Substantia nigra (tissue), 51 donors: ENCODE measurements at places on chromosomes 12 and 14.

- no peak for DNase-seq
Observed at GRCh38 chr12:92543359-92543758, 159.4 kb upstream of the PLEKHG7 start.

DNA sequence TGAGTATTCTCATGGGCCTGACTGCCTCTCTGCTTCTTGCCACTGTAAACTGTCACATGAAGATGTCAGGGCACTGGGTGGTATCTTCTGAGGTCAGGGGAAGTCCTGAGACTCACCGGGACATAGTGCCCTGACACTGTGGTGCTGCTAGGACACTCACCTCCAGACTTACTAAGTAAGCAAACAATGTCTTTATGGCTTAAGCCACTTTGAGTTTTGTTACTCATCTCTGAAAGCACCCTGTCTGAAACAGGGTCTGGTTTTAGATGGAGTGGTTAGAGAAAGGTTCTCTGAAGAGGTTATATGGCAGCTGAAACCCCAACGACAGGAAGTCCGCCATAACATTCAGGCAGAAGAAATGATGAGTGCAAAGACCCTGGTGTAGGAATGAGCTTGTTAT is 22.7 kb downstream of the GPR19 start:
- no peak for DNase-seq

DNA sequence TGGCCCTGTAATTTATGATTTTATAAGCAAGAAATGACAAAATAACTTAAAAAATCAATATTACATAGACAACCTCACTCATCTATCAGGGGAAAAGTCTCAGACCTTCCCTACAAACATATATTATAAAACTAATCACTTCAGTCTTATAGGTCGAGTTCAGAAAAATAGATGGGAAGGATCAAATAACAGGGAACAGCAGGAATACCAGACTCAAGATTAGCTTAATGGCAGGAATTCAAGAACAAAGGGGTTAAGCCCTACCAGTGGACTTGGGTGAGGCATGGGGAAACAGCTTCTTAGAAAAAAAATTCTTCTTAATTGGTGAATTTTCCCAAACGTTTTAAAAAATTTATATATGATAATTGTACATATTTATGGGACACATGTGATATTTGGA is 51.6 kb upstream of the CRY1 start:
- no peak for DNase-seq

DNA sequence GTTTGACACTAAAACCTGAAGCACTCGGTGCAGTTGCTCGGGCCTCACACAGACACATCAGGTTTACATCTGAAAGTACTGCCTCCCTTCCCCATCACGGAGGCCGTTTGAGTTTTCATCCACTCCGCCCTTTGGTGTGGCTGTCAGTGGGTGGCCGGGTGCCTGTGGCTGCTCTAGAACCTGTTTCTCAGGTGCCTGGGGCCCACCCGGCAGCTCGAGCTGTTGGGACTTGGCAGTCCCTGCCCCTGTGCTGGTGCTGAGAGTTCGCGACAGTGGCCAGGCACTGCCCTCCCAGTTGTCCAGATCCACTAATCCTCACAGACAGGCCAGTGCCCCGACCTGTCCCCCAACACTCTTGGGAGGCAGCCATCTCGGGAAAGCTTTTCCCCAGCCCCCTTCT is 22.4 kb downstream of the XRCC3 start:
- DNase-seq = no peak

DNA sequence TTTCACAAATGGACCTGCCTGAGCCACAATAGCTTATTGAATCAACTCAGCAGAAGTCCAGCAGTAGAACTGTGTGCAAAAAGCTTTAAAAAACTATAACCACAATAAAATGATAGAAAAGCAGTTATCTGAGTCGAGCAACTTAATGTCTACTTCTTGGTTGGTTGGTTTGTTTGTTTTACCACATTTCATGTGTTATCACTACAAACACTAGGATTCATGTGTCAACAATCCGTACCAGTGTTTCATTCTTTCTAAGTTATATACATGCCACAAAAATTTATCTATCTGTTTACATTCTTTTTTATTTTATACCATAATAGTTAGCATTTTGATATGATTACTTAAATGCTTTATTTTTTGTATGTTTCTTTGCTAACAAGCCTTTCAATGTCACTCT is 339.0 kb downstream of the KCNH5 start:
- DNase-seq = no peak

GRCh38 chr12:57771236-57771872 is 551 bp downstream of the METTL1 start:
- peak; percentile 78 for DNase-seq

DNA sequence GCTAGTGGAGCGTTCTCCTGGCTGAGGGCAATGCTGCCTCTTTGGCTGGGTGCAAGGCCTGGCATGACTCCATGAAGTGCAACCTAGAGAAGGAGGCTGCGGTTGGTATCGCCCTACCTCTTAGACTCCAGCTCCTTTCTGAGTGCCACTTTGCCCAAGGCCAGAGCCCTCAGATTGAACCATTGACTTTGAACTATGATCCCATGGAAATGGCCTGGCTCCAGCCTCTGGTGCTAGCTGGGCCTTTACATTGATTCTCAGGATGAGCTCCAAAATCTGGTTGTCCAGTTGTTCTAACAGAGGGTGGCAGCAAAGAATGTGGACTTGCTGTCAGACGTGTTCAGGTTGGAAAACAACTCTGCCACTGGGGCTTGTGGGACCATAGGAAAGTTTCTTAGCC is 16.1 kb upstream of the SMOC1 start:
- no peak for DNase-seq

DNA sequence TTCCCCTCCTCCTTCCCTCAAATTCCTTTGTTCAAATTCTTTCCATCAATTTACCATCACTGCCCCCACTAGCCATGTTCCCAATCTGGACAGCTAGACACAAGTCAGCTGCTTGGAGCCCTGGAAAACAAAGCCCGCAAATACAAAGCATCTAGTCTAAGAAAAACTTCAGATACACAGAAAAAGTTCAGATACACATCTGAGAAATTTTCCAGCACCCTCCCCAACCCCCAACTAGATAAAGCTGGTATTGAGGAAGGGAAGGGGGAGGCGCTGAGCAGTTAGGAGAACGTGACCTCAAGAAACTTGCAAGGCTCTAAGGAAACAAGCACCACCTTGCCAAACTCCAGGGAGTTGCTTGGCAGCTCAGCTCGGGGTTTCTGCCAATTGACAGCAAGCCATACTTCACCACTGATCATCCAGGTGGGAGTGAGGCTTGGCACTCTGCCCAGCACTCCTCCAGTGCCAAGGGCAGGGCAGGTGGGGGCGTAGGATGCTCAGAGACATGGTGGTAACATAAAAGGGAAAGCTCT is 5.1 kb upstream of the CNIH1 start:
- no peak for DNase-seq

- DNase-seq = peak; percentile 75
Observed at GRCh38 chr12:48351022-48351708, 446 bp upstream of the ZNF641 start.

DNA sequence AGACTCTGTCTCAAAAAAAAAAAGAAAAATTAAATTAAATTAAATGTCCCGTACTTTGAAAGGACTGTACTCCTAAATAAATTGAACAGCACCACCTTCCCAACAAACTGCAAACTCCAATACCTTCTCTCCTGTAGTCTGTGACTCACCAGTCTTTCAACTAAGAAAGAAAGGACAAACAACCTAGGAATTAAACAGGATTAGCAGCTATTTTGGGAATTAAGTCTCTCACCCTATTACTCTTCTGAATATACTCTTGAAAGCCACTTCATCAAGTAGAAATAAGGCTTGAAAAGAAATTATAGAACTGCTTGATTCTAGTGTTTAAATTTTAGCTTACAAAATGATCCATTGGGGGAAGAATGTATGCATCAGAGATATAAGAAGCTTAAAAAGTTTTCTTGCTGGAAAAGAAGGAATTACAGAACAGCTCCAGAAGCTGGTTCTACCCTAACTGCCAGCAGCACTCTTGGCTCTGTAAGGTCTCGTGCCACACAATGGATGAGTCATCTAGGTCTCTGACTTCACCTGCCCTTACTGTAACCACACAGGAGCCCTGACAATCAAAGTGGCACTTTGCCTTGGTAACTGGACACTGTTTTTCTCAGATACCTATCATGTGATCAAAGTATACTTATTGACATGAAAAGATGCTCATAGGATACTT is 57.0 kb upstream of the CERS5 start:
- DNase-seq = no peak

DNA sequence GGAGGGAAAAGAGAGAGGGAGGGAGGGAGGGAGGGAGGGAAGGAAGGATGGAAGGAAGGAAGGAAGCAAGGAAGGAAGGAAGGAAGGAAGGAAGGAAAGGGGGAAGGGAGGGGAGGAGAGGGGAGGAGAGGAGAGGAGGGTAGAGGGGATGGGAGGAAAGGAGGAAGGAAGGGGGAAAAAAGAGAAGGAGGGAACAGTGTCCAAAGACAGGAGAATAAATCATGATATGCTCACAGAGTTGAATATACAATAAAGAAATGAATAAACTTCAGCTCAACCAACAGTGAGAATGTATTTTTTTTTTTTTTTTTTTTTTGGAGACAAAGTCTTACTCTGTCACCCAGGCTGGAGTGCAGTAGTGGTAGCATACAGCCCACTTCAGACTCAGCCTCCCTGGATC is 4.0 kb downstream of the OR6J1 start:
- DNase-seq = no peak

DNA sequence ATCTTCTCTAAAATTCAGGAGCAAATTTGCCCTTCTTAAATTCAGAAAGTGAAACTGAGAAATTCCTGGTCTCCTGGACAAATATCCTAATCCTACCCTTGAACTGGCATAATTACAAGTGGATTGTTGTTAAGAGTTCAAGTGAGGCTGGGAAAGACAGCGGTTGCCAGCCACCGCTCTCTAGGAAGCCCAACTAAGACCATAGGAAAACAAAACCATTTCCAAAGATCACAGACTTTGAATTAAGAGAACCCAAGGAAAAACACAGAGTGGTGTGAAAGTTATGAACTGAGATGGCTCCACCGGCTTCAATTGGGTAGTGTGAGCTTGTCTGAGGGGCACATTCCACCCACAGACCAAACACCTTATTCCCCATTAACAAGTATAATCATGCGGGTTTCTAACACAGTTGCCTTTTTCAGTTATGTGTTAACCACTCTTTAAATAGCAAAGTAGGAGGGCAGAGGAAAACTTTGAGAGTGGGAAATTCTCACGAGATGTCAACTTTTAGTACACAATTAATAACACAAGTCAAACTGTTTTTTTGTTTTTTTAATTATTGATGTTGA is 1628.8 kb upstream of the SEL1L start:
- no peak for DNase-seq
